ENCODE measurements at places on chromosomes 16 and 17.
A peak's percentile ranks its signal among the peaks of the same experiment; 100 is the strongest.

GRCh38 chr17:83149761-83150251 is 70.4 kb downstream of the METRNL start:
- H3K27ac ChIP-seq, result no peak overlapping the region
- peaks cover 12% of the 10 kb centered on the region for H3K27me3 ChIP-seq
- DNase-seq, result no peak
- no peaks in the 10 kb centered on the region for H3K36me3 ChIP-seq

GRCh38 chr17:34981538-34982241 is 1.4 kb downstream of the LIG3 start:
- H3K27me3 ChIP-seq, result no peaks in the 10 kb centered on the region
- no peak for DNase-seq
- H3K4me1 ChIP-seq, result peaks cover 32% of the 10 kb centered on the region
- peak overlapping the region; percentile 87 for H3K27ac ChIP-seq
- peak overlapping the region; percentile 88 for H3K4me3 ChIP-seq

- no peaks in the 10 kb centered on the region for H3K36me3 ChIP-seq
- H3K27ac ChIP-seq, result no peak overlapping the region
- peak; percentile 36 for DNase-seq
Measured at GRCh38 chr16:85498607-85499006, 114.5 kb upstream of the GSE1 start.

- no peak for DNase-seq
- H3K4me1 ChIP-seq, result peaks cover 15% of the 10 kb centered on the region
- peak overlapping the region; percentile 29 for H3K4me3 ChIP-seq
- H3K27ac ChIP-seq, result no peak overlapping the region
- H3K36me3 ChIP-seq, result no peaks in the 10 kb centered on the region
- peaks cover 3% of the 10 kb centered on the region for H3K27me3 ChIP-seq
Measured at GRCh38 chr17:50949989-50950877, 84.1 kb upstream of the TOB1 start.

DNA sequence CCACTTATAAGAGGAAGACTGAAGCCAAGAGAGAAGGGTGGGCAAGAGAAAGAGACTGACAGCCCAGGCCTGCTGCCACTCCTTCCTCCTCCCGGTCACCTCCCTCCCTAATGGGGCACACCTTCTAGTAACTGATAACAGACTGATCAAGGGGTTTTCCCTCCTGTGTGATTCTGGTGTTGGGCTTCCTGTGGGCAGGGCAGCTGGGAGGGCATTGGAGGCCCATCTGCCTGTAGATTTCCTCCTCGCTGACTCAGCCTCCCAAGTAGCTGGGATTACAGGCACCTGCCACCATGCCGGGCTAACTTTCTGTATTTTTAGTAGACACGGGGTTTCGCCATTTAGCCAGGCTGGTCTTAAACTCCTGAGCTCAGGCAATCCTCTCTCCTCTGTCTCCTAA is 16.2 kb downstream of the CA4 start:
- DNase-seq, result no peak
- peaks cover 8% of the 10 kb centered on the region for H3K27me3 ChIP-seq
- H3K36me3 ChIP-seq, result no peaks in the 10 kb centered on the region
- H3K4me1 ChIP-seq, result peaks cover 16% of the 10 kb centered on the region
- H3K27ac ChIP-seq, result no peak overlapping the region

- H3K27me3 ChIP-seq, result no peaks in the 10 kb centered on the region
- no peak overlapping the region for H3K27ac ChIP-seq
- DNase-seq, result no peak
- no peak overlapping the region for H3K4me3 ChIP-seq
- no peaks in the 10 kb centered on the region for H3K4me1 ChIP-seq
Measured at GRCh38 chr17:73379826-73380225, 68.0 kb upstream of the CDC42EP4 start.

- no peaks in the 10 kb centered on the region for H3K4me1 ChIP-seq
- no peak overlapping the region for H3K4me3 ChIP-seq
- H3K27me3 ChIP-seq, result peaks cover 19% of the 10 kb centered on the region
- H3K27ac ChIP-seq, result no peak overlapping the region
Measured at GRCh38 chr17:79041723-79042420, 17.9 kb downstream of the C1QTNF1 start.

- no peak for DNase-seq
- H3K27me3 ChIP-seq, result no peaks in the 10 kb centered on the region
- H3K27ac ChIP-seq, result peak overlapping the region; percentile 88
- H3K4me3 ChIP-seq, result peak overlapping the region; percentile 94
- peaks cover 63% of the 10 kb centered on the region for H3K4me1 ChIP-seq
- peaks cover 32% of the 10 kb centered on the region for H3K36me3 ChIP-seq
Measured at GRCh38 chr17:57257895-57258851, 1.9 kb downstream of the MSI2 start.

GRCh38 chr17:15918261-15918660 is 26.7 kb upstream of the ADORA2B start:
- no peak overlapping the region for H3K4me3 ChIP-seq
- H3K4me1 ChIP-seq, result no peaks in the 10 kb centered on the region
- peaks cover 21% of the 10 kb centered on the region for H3K27me3 ChIP-seq

GRCh38 chr17:7748076-7748775 is 30.7 kb downstream of the DNAH2 start:
- DNase-seq, result no peak
- H3K4me1 ChIP-seq, result no peaks in the 10 kb centered on the region
- H3K36me3 ChIP-seq, result no peaks in the 10 kb centered on the region
- H3K27ac ChIP-seq, result no peak overlapping the region
- no peak overlapping the region for H3K4me3 ChIP-seq
- H3K27me3 ChIP-seq, result peaks cover 12% of the 10 kb centered on the region

- H3K4me3 ChIP-seq, result no peak overlapping the region
- H3K4me1 ChIP-seq, result peaks cover 13% of the 10 kb centered on the region
- H3K36me3 ChIP-seq, result peaks cover 22% of the 10 kb centered on the region
- H3K27me3 ChIP-seq, result no peaks in the 10 kb centered on the region
- no peak overlapping the region for H3K27ac ChIP-seq
- no peak for DNase-seq
Measured at GRCh38 chr16:373848-374615, 3.7 kb upstream of the MRPL28 start.

GRCh38 chr17:51653878-51654277 is 393.5 kb downstream of the UTP18 start:
- H3K4me3 ChIP-seq, result no peak overlapping the region
- no peaks in the 10 kb centered on the region for H3K4me1 ChIP-seq

DNA sequence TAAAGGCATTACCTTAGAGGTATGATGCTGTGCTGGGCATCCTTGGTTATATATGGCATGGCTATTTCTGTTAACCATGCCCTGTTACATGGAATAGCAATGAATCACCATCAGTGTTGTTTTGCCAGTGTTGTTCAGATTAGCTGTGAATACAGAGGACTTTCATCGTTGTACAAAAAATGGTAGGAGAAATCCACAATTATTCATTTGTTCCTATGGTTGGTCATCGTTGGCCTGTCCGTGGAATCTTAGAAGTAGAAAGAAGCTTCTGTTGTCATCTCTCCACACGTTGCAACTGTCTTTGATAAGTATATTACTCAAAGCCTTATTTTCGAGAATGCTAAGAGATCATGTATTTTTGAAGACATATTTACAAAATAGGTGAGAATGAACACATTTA is 114.3 kb upstream of the CACNG5 start:
- no peaks in the 10 kb centered on the region for H3K36me3 ChIP-seq
- DNase-seq, result no peak
- peaks cover 7% of the 10 kb centered on the region for H3K27me3 ChIP-seq

DNA sequence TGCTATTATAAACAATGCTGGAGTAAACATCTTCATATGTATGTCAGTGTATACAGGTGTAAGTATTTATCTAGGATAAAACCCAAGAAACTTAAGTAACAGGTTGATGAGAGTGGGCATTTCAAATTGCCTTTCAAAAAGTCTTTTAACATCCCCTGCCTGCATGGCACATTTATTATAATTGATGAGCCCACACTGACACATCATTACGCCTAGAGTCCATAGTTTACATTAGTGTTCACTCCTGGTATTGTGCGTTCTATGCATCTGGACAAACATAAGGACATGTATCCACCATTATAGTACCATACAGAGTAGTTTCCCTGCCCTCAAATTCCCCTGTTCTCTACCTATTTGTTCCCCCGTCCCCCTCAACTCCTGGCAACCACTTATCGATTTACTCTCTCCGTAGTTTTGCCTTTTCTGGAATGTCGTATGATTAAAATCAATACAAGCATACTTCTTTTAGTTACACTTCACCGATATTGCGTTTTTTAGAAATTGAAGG is 53.7 kb downstream of the NACA2 start:
- H3K4me1 ChIP-seq, result peaks cover 3% of the 10 kb centered on the region
- no peak overlapping the region for H3K27ac ChIP-seq
- DNase-seq, result no peak
- peaks cover 2% of the 10 kb centered on the region for H3K36me3 ChIP-seq
- peaks cover 6% of the 10 kb centered on the region for H3K27me3 ChIP-seq

GRCh38 chr16:56400458-56400857 is 24.9 kb downstream of the AMFR start:
- H3K4me3 ChIP-seq, result no peak overlapping the region
- no peak for DNase-seq
- H3K27me3 ChIP-seq, result no peaks in the 10 kb centered on the region
- H3K4me1 ChIP-seq, result peaks cover 4% of the 10 kb centered on the region

- H3K27ac ChIP-seq, result no peak overlapping the region
- no peak overlapping the region for H3K4me3 ChIP-seq
- no peaks in the 10 kb centered on the region for H3K27me3 ChIP-seq
- no peak for DNase-seq
- peaks cover 68% of the 10 kb centered on the region for H3K36me3 ChIP-seq
Measured at GRCh38 chr17:48854774-48855476, 24.1 kb downstream of the CALCOCO2 start.

DNA sequence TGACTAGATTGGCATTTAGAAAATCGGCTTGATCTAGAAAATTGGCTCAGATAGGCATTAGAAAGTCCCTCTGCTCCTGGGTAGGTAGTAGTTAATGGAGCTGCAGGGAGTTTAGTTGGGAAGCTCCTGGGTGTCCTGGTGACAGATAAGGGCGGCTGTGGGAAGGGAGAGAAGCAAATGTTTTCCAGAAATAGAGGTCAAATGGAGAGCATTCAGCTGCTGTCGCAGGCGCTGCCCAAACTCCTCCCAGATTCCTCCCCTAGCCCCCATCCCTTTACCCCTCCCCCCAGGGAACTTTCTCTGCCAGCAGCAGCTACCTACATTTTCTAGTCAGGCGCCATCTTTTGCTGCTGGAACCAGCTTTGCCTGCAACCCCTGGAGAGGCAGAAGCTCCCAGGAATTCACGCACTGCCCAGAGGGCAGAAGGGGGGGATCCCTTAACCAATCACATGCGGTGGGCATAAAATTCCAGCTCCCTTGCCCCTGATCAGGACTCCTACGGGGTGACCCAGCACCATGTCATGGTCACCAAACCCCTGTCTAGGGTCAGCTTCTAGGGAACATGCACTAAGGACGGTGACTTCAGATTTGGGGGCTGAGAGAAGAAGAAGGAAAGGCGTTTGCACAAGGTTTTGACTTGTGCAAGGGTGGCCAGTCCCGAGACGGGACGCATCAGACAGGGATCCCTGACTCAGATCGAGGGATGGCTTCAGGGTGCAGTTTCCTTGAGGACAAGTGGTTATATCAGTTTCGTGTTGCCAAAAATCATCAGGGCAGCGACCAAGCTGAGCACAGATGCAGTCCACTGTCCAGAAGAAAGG is 43.8 kb downstream of the SOCS1 start:
- DNase-seq, result no peak
- no peak overlapping the region for H3K4me3 ChIP-seq
- peaks cover 7% of the 10 kb centered on the region for H3K27me3 ChIP-seq
